ENCODE measurements at places on chromosomes 6 and 20.

DNA sequence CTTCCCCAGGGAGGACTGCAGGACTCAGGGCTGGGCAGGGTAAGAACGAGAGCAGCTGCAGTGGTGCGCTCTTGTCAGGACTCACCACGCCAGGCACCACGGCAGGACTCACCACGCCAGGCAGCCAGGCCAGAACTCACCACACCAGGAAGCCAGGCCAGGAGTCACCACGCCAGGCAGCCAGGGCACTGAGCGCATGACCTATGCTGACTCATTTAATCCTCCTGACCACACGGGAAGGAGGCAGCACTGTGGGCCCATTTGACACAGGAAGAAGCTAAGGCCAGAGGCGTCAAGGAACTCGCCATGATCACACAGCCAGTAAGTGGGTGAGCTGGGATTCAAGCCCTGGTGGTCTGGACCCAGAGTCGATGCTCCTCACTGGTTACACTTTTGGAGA, 189.3 kb downstream of the PREX1 start:
- DNase-seq = peak; percentile 40

DNA sequence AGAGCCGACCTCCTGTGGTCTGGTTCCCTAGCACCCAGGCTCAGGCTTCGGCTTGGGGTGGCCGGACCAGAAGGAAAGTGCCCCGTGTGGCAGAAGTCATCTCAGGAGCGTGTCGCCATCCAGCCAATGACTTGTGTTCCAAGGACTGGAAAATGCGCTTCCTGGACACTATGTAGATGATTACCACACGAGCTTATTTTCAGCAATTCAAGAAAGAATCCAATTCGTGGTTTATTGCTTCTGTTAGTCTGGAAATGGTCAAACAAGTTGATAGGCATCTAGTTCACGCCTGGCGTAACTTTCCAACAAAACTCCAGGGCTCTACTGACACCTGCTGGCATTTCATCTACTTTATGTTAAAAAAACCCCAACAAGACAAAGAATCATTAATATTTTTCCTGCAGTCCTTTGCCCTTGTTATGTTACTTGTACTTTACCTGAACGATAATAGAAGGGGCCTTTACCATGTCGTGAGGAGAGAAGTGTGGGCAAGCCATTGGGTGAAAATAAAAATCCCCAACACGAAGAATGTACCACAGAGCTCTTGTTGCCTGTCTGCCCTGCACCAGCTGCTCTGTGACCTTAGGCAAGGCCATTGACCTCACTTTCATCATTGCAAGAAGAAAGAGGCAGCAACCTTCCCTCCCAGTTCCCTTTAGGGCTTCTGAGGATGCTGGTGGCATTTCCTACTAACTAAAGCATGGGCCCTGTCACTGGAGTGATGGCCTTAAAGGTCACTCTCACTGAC, 154.7 kb upstream of the LAMP5 start:
- DNase-seq = peak; percentile 81

GRCh38 chr6:147909640-147910039, 401.1 kb downstream of the SAMD5 start:
- no peak for DNase-seq

DNA sequence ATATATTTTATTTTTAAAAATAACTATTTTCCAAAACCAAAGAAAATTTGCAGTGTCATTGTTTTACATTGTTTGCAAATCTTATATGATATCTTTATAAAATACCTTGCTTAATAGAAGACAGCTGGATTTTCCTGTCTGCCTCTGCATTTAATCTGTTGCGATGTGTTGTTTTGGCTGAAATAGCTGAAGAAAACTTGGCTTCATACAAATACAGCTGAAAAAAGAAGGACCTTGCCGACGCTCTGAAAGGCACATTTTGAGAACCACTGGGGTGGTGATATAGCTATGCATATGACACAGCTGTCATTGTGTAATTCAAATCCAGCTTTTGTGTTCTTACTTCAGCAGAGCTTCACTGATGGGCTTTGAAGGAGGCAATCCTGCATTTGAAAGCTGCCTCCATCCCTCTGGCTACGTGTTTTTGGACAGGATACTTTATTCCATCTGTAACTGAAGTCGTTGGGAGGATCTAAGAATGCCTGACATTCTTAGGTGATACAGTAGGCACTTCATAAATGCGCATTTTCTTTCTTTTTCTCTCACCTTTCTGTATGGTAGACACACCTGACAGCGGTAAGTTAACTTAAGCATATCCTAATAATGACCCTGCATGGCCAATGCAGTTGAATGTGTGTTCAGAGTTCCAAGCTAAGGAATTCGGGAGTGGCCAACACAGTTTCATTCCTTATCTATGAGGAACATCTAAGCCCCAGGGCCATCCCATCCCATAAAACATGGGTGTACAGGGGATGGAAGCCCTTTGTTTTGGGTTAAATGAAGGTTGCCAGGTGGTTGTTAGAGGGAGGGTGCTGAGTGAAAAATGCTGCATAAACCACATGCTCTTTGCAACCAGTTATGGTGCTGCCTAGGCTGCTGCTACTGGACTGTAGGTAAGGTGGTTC, 213.0 kb downstream of the TFAP2A start:
- DNase-seq = no peak

DNA sequence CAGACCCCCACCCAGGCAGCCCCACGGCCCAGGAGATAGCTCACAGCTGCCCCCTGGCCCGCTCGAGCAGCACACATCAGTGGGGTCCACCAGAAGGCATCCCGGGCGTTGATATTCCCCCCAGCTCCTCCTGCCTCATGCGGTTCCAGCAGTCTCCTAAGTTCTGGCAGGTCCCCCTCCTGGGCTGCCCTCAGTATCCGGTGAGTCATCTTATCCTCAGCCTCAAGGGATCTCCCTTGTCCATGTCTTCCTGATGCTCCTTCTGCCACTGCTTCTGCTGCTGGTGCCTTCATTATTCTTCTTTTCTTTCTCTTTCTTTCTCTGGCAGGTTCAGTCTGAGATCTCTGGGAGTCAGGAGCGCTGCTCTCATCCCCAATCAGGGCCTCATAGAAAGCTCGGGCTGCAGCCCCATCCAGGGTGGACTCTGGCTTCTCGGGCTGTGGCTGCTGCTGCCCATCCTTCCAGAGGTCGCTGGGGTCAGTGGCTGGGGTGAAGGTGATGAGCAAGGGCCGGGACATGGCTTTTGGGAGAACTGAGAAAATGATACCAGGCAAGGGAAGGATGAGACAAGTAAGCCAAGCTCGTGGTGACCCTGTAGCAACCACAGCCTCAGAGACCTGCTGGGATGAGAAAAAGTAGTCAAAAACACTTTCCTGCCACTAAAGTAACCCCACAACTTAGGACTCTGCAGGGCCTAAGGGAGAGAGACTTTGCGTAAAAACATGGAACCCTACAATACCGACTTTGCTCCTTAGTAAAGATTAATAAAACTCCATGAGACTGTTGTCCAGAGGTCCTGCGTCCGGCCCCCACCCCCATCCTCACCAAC, 622 bp downstream of the GPANK1 start:
- DNase-seq = no peak

GRCh38 chr20:37828684-37829083, 74.2 kb upstream of the VSTM2L start:
- DNase-seq = no peak

DNA sequence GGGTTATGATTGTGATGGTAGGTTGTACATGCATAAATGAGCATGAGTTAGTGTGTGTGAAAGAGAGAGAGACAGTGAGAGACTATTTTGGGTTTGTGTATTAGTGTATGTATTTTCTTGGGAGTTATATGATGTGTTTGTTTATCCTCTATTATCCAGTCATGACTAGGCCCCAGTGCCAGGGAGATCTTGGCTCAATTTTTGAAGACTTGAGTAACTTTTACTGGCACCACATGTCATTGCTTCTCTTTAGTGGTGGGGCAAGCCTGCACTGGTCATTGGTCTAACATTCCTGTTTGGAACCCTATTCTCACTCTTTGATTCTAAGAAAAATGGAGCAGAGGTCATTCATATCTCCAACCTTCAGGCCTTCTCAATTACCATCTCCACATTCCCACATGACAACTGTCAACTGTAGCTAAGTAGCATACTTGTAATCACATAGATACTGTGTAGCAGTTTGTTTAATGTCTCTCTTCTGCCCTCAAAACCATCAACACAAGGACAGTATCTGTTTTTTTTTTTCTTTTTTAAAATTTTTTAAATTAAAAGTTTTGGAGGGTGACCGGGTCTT, 8.8 kb downstream of the L3MBTL1 start:
- no peak for DNase-seq

DNA sequence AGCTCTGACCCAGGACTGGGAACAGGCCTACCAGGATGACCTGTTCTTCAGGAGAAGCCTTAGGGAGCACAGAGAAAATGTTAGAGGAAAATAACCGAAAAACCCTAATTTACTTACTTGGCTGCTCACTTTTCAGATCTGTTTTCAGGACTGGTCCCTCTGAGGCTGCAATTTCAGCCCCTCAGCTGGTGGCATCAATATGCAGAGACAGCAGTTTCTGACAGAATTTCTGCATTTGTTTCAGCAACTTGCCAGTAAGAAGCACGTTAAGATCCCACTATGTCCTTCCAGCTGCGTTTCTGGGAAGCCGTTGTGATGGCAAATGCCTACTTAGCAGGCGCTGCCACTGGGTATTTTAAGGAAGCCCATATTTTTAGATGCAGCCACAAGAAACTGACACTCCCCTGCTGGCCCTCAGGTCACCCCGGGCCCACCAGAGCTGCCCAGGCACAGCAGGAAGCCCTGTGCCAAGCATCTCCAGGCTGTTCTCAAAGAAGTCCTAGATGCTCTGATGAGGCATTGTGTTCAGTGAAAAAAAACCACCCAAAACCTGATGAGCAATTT, 7.5 kb downstream of the YTHDF1 start:
- DNase-seq = no peak

DNA sequence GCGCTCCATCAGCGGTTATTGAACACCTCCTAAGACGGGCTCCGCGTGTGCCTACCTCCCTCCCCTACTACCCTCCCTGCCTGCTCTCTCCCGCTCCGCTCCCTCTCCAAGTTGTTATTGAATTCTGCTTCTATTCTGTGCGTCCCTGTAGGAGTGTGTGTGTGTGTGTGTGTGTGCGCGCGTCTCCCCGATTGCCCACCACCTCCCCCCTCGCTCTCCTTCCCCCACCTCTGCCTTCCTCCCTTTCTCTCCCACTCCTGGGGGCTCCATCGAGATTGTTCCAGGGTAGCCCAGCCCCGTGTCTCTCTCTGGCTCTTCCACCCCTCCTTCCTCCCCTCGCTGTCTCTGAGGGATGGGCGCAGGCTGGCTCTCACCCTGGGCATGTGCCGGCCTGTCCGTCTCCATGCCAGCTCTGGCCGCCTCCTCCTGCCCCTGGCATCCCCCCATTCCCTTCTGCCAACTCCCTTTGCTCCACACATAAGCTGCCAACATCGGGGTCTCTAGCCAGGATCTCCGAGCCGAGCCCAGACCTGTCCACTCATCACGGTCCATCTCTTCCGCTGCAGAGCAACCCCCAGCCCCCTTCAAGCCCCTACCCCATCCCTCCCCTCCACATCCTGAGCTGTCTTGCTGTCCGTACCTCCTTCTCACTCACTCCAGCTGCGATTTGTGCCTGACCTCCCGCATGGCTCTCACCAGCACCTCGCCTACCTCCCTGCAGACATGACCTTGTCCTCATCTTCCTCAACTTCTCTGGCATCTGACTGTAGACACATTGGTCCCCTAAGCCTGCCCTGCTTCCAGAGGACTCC, 68.5 kb downstream of the SRC start:
- DNase-seq = no peak

GRCh38 chr6:54029187-54029586, 82.1 kb upstream of the MLIP start:
- no peak for DNase-seq

- DNase-seq = no peak
Observed at GRCh38 chr6:167528976-167529375, 204.1 kb downstream of the TTLL2 start.

DNA sequence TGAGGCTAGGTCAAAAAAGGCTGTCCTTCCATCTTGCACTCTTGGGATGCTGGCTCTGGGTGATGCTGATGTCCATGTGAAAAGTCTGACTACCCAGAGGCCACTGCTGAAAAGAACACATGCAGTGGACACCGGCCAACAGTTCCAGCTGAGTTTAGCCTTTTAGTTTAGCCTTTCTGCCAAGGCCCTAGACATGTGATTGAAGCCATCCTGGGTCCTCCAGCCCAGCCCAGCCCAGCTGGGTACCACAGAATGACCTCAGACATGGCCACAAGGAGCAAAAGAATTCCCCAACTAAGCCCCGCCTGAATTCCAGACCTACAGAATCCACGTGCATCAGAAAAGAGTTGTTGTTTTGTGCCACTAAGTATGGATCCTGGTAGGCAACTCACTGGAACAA, 17.4 kb downstream of the PIGT start:
- no peak for DNase-seq

DNA sequence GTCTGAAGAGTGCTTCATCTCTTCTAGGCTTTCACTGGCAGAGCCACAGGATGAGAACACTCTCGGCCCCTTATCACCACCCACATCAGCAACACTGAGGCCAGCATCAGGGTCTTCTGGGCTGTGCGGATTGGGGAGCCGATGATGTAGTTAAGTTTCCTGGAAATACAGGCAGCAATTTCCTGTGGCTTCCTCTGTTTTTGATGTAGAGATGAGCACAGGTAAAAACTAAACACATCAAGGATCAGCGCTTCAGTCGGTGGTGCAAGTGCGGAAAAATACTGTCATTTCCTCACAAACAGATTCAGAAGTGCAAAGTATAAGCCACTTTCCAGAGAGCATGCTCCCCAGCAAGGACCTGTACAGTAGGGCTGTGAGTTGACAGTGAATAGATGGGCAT, 62.6 kb downstream of the BACH2 start:
- no peak for DNase-seq

DNA sequence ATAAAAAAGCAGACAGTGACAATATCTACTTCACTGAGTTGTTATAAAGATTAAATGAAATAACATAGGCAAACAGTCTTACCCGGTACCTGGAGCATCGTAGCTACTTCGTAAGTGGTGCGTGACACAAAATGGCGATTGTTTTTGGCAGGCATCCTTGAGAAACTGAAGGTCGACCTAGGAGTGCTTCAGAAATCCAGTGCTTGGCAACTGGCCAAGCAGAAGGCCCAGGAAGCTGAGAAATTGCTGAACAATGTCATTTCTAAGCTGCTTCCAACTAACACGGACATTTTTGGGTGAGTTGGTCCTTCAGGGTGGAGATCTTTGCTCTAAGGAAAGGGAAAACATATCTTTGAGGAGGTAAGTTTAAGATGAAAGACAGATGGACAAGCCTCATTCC, 4.8 kb downstream of the BPIFA2 start:
- DNase-seq = no peak

GRCh38 chr6:53543359-53544216, 1.3 kb downstream of the GCLC start:
- DNase-seq = no peak

DNA sequence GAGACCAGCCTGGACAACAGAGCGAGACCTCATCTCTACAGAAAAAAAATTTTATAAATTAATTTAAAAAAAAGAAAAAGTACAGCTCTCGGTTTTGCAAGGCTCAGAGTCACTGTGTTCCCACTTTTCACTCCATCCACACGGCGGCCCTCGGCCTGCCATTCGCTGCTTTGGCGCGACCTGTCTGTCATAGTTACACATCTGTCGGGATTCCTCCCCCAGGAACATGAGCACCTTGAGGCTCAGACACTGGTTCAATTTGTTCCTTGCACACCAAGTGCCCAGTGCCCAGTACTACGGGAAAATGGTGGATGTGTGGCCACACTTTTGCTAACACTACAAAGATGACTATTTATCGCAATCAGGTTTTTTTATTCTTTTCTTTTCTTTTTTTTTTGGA, 8.4 kb downstream of the CTSZ start:
- no peak for DNase-seq
